Non-pigmented ciliary epithelial cell (primary cell): ENCODE measurements at places on chromosomes 12 and 14.

GRCh38 chr12:20410734-20411133 is 42.4 kb downstream of the PDE3A start:
- no peak for DNase-seq

- no peak for DNase-seq
These were observed 3.9 kb upstream of the SYNE3 start for GRCh38 chr14:95520346-95520745.

- no peak for DNase-seq
These were observed 48.7 kb downstream of the BEGAIN start for GRCh38 chr14:100538351-100539002.

DNA sequence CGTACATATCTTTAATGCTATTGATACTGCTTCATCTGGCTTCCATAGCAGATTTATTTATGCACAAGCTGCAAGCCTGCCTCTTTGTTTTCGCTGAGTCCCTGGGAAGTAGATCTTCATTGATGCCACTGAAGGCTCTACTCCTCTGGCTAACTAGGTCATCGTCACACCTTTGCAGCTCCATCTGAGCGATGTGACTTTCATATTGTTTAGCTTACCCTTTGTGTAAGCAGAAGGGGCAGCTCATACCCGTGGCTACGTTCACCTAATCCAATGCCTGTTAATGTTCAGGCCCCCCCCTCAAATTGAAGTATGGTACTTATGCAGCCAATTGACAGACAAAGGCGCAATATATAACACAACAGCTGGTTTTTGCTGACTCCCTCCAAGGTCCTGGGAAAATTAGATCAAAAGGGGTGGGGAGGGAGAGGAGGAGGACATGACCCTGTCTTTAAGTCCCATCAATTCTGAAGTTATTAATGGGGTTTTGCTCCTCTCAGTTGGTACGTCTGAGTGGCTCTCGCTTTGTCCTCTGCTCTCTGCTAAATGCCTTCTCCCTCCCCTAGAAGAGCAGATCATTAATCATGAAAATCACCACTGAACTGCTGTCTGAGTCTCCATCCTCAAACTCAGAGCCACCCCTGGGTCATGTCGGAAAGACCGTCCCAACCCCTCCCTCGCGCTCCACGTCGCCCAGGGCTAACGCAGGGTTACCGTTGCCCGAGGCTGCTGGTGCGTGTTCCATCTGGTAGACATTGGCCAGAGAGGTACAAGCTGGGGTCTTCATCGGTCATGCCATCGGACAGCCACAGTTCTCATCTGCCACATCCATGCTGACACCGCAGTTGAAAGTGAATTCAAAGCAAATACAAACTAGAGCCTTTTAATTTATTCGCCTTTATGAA is 128.8 kb downstream of the ADGRD1 start:
- DNase-seq: no peak

DNA sequence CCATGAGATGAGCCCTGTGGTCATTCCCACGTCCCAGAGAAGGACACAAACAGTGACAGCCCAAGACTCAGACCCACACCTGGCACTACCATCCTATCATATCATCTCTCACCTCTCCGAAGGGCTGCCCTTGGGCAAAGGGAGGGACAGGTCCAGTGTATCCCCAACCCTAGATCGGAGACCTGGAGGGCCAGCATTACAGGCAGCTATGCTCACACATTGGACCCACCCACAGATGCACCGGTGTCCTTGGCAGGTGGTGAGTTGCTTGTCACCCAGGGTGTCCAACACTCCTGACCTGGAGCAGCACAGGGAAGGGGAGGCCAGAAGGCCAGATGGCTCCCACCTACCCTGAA is 117.4 kb downstream of the DICER1 start:
- no peak for DNase-seq
